ENCODE measurements at places on chromosomes 5 and 9.

GRCh38 chr5:143124593-143124992 is 278.9 kb downstream of the NR3C1 start:
- no peak for DNase-seq

- DNase-seq = no peak
Measured at GRCh38 chr5:83577036-83577636, 105.6 kb downstream of the VCAN start.

GRCh38 chr5:3639175-3639574 is 43.5 kb downstream of the IRX1 start:
- no peak for DNase-seq

DNA sequence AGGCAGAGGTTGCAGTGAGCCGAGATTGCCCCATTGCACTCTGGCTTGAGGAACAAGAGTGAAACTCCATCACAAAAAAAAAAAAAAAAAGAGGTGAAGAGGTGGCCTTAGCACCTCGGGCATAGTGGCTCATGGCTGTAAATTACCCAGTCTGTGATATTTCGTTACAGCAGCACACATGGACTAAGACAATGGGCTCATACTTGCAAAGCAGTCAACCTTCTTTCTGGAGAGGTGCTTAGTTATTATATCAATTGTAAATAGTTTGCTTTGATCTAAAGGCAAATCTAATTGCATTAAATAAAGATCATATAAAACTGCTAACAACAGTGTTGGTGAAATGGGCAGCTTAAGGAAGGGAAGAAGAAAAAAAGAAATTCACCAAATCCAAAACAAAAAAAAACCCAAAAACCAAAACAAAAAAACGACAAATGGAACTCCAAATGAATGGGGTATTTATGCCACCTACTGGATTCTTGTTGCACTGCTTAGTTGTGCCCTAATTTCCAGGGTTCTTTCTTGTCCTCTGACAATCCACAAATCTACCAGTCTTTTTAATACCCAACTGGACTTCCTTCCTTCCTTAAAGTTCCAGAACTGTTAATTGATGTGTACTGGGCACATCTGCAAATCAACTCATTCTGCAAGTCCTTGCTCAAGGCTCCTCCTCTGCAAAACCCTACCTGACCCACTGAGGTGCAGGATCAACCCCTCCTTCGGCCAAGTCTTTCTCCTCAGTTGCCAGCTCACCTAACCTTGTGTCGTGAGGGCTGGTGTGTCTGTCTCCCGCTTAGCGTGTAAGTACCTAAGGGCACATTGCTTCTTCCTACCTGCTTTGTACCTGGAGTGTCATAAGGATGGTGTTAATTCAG is 35.0 kb upstream of the DMRT1 start:
- DNase-seq = no peak

- DNase-seq = no peak
Measured at GRCh38 chr9:134165357-134166315, 1.3 kb upstream of the RNU6ATAC start.

DNA sequence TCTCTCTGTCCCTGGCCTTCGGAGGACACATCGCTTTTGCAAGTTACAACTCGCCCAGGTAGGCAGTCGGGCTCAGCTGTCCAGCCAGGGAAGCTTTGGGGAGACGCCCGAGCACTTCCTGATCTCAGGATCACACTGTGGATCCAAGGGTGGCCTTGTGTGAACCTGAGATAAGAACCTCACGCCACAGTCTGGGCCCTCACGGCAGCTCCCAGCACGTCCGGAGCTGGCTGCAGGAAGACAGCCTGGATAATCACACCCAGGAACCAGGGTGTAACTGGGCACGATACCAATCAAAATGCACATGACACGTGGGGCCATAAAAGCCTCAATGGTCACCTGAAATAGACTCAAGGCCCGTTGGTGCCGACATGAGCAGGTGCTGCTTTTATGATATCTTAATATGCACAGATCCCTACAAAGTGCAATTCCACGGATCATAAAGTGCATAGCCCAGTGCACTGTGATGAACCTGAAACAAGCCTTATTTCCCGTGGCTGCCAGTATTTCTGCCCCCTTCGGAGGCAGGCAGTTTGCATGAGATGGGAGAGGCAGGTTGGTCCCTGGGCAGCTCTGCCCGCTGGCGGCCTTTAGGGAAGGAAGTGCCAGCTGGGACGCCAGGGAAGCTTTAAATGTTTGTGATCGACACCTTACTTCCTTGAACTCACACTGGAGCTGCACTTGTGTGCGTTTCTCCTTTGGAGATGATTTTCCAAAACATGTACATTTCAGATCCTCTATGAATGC is 14.5 kb downstream of the SLC6A18 start:
- no peak for DNase-seq

DNA sequence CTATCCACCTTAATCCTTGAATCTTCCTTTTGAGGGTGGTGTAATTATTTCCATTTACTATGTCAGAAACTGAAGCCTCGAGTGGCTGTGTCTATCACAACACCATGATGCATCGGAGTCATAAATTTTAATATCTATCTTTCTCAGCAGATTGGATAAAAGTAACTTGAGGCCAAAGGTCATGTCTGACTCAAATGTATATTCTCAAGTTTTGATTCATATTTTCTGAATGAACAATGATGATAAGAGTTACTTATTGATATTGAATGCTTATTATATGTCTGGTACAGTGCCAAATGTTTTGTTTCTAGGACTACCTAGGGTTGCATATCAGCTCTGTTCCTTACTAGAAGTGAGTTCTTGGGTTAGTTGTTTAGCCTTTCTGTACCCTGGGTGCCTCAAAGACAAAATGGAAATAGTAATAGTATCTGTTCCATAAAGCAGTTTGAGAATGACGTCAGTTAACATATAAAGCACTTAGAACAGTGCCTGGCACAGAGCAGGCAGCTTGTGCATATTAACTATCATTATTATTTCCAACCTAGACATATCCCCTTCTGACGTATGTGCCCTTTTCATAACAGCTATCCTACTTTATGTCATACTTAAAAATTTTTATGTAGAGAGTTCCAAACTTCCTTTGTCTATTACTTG is 42.6 kb downstream of the PRDM6 start:
- no peak for DNase-seq

DNA sequence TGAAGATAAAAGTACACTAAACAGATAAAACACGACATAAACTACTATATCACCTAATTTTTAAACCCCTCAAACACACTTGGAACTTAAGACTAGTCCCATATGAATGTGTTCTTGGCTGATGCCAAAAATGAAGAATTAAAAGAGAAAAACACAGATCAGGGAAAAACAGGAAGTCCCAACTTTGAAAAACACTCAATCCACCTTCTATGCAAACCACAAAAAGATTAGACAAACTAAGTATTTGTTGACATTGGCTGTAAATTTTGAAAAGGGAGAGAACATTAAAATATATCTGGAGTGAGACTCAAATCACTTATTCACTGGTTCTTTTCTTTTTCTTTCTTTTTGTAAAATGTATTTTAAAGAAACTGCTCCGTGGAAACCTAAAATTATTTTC is 81.4 kb downstream of the ANKH start:
- no peak for DNase-seq

- no peak for DNase-seq
Measured at GRCh38 chr5:142958944-142959682, 188.9 kb downstream of the ARHGAP26 start.

DNA sequence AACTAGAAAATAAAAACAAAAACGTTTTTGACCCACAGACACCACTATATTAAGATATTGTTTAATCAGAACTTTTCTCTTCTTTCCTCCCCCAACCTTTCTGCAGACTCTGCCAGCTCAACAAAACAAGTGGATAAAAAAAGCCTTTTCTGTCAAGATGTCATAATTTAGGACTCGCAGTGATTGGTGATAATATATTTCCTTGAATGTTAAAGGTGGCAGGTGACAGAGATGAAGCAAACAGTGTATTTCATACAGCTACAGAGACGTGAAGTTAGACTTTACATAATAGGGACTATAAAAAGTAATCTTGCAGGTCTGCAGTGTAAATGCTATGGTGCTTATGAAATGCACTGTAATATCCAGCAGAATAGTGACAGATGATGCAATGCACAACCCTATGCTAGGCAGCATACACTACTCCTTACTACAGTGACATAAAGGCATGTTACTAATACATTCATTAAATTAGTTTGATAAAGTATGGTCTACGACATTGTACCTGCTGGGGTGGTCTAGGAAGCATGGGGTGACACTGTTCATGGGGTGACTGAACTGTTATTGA is 326.7 kb upstream of the GRAMD2B start:
- no peak for DNase-seq

GRCh38 chr5:139650031-139650688 is 2.0 kb downstream of the CXXC5 start:
- no peak for DNase-seq

DNA sequence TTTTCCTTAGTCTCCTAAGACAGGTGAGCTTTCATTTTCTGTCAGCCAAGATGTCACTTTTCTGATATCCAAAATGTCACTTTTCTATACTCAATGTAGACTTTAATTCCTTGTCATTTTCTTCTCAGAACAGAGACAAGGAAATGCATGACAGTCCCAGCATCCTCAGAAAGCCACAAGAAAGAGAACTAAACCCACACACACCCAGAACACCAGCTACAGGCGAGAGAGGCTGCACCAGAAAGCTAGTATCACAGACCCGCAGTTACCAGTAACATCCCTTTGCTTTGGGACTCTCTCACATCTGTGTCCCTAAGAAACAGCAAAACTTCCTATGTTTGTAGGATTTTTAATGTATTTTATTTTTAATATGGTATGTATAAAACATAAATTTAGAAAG is 17.1 kb downstream of the TRMO start:
- DNase-seq = no peak

DNA sequence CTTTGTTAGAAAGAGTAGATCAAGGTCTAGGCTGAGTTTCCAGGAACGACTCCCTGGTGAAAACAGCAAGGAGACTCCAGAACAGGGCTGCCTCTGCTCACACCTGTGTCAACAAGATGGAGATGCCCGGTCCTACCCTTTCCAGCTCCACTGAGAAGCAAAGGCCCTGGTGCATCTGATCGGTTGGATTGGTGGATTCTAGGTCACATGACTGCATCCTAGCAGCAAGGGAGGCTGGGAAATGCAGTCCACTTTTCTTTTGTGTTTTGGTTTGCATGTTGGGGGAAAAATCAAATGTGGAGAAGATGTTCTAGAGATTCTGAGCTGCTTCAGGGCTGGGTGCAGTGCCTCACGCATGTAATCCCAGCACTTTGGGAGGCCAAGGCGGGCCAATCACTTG is 82.0 kb upstream of the TRIO start:
- DNase-seq = no peak

DNA sequence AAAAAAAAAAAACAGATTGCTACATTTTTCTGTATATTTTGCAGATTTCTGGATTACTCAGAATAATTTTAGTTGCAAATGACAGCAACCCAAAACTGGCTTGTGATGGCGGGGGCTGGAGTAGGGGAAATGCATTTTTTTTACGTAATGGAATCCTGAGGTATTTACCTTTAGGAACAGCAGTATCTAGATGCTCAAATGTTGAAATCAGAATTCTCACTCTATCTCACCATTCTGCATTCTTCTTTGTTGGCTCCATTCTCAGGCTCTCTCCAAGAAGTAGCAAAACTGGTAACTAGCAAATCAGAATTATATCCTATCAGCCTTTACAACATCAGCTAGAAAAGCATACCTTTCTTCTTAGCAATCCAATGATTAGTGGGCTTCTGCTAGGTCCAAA is 554.3 kb downstream of the PRELID2 start:
- DNase-seq = no peak

DNA sequence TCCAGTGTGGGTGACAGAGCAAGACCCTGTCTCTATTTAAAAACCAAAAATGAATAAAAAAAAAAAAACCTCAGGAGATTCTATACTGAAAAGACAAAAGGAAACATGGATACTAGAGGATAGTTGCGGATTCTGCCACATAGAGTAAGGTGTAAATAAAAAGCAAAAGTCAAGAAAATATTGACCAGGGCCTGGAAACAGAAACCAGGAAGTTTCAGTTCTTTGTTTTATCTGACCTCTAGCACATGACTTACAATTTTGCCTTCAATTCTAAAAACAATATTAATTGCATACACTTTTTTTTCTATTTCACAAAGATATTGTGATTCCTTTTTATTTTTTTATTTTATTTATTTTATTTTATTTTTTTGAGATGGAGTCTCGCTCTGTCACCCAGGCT is 96.2 kb upstream of the NMUR2 start:
- DNase-seq = no peak

DNA sequence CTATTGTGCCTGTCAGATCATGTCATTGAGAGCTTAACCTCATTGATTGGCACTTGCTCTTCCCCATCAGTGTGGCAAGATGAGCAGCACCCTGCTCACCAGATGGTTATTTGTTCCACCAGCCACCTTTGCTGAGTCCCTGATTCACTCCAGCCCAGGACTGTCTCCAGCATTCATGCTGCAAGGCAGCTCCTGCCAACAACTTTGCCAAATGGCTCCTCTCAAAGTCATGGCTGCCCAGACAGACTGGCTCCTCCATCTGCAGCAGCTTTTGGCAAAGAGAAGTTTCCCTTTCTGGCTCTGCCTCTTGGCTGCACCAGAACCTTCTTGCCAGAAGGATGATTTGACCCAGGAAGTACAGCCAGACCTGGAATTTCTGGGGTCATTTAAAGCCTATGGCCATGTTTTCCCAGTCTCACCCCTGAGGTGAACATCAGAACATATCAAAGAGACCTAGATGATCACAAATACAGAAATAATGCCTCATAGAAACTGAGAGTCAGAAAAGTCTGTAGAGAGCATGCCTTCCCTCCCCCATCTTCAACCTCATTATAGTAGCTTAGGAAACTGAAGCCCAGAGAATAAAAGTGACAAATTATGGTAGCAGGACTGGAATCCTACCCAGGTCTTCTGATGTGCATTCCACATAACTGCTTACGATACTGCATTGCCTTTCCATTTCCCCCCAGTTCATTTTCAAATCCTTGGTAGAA is 10.4 kb downstream of the PPP2R2B start:
- no peak for DNase-seq

- no peak for DNase-seq
Measured at GRCh38 chr5:173953528-173954090, 35.4 kb upstream of the C5orf47 start.

- no peak for DNase-seq
Measured at GRCh38 chr5:40790947-40791593, 7.1 kb downstream of the PRKAA1 start.

DNA sequence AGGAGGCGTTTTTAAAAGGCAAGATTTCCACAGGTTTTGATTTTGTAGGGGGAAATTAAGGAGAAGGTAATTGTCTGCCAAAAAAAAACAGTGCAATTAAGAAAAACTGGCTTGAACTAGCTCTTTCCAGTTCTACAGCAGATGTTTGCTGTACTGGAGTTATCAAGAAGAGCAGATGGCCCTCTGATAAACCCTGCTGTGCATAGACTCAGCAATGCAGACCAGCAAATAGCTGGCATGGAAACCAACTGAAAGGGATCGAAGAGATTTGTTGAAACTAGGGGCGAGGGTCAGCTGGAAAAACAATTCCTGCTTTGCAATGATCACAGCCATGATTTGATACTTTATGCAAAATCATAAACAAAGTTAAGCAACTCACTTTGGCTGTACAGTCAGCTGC is 17.8 kb upstream of the BHMT start:
- DNase-seq = no peak
